ENCODE measurements at places on chromosomes 6 and 20.

GRCh38 chr20:33176101-33176500 lies 8.1 kb downstream of the BPIFA2 start:
- DNase-seq = no peak

DNA sequence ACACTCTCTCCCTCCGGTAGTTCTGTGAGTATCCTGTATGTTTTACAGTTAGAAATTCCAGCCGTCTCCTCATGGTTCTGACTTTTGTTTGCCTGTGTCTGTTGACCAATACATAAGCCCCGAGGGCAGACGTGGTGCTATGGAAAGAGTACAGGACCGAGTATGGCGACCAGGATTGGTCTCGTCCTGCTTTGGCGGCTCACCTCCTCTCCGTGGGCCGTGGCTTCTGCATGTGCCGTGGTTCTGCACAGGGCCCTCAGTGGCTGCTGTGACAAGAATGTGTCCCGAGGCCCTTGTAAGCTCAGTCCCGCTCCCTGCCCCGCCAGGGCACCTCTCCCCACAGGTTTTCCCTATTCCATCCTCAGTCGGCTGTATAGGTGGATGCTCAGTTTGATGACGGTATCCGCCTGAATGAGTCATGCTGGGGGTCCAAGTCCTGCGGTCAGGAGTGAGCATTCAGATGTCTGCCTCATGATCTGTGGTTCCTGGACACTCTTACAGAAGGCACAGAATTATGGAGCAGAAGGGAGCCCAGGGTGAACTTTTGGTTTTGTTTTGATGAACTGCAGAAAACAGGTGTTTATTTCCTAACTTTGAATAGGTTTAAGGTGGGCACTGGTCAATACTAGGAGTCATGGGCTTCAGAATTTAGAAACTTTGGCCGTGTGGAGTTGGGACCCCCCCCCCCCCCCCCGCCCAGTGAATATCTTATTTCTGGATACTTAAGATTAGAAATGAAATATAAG lies 1.2 kb downstream of the ARFGAP1 start:
- no peak for DNase-seq

- no peak for DNase-seq
Observed at GRCh38 chr6:111769365-111770152, 103.7 kb downstream of the FYN start.

GRCh38 chr6:156944412-156944811 lies 167.2 kb downstream of the ARID1B start:
- DNase-seq = no peak

DNA sequence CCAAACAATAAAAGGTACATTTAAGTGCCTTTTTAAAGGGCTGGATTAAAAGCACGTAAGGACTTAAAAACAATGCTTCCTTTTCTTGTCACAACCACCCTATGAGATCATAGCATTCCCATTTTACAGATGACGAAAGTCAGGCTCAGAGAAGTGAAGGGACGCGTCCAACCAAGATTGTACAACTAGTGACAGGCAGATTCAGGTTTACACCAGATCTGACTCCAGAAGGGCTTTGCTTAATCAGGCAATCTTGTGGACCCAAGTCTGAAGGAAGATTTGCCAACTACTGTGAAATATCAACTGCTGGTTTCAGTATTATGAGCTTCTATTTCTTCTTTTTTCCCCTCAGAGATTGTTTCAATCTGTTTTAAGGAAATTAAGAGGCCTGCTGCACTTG lies 877 bp downstream of the ENPP4 start:
- DNase-seq = no peak

DNA sequence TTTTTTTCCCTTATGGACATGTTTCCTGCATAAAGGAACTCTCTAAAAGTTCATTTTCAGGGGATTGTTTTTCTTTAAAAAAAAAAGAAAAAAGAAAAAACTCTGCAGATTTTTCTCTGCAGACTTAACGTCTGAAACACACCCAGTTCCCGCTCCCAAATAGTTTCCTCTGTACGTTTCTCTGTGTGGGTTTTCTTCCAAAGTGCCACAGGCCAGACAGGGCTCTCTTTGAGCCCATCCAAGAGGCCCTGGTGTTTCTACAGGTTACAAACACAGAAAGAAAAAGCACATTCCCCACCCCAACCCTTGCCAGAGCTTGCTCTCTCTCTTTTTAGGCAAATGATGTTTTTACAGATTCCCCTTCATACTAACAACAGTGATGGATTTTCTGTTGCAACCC lies 258.6 kb downstream of the FNDC1 start:
- DNase-seq = no peak

DNA sequence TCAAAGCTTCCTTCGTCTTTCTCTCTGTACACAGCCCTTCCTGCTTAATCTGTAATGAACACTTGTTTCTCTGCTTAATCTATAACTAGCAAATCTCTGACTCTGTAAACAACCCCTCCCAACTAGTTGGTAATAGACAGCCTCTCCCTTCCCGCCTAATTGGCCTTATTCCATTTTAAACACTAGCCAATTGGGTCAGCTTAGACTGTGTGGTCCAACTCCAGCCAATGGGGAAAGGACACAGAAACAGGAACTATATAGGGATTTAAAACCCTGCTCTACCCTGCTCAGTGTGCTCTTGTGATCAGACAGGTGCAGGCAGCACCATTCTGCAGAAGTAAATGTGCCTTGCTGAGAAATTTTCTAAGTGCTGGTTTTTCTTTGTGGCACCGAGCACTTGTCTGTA lies 18.5 kb downstream of the CHD6 start:
- no peak for DNase-seq

- no peak for DNase-seq
Observed at GRCh38 chr6:53005663-53006250, 10.7 kb upstream of the GSTA4 start.

GRCh38 chr6:170293341-170294231 lies 2.7 kb upstream of the DLL1 start:
- DNase-seq = no peak
